Skeletal muscle cell (primary cell): ENCODE measurements at places on chromosomes 12 and 14.
A peak's percentile ranks its signal among the peaks of the same experiment; 100 is the strongest.

- no peak for DNase-seq
Observed at GRCh38 chr14:63982629-63983028, 129.8 kb downstream of the SYNE2 start.

DNA sequence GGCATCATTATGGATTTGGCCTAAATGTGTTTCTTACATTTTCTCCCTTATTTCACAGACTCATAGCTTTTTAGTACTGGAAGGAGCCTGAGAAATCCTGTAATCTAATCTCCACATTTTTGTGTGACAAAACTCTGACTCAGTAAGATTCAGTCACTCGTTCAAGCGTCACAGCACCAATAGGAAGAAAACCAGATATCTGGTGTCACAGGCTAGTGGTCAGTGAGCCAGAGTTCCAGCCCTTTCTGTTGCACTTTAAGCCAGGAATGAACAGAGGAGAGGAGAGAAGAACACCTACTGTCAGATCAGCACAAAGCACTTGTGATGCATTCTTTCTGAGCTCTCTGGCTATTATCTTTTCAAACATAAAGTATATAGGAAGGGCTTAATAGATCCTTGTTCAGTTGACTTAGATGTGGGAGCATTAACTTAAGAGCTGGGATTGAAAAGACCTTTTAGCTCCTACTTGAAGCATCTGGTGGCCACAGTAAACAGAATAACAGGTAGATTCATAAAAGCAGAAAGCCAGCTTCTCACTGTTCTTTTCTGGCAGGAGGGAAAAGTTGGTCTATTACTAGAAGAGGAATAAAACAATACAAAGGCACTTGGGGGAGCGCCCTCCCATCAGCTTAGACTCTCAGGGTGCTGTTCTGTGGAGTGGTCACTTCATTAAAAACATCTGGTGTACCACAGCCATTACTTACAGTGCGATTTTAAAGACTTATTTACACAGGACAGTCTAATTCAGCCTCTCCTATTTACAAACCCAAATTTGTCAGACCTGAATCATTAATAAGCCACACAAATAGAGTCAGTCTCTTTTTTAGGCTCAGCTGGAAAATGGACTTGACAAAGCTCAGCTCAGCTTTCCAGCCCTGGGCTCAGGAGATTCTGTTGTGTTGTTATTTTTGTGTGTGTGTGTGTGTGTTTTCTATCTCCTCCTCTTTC lies 12.2 kb upstream of the NID2 start:
- DNase-seq, result peak; percentile 67

DNA sequence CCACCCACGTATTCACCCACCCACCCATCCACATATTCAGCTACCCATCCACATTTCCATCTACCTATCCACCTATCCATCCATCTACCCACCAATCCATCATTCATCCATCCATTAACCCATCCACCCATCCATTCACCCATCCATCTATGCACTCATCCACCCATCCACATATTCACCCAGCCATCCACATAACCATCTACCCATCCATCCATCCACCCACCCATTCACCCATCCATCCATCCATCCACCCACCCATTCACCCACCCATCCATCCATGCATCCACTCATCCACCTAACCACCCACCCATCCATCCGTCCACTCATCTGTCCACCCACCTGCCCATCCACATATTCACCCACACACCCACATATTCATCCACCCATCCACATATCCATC lies 70.5 kb downstream of the LGMN start:
- DNase-seq, result no peak

GRCh38 chr14:98651037-98651436 lies 621.0 kb downstream of the BCL11B start:
- no peak for DNase-seq

DNA sequence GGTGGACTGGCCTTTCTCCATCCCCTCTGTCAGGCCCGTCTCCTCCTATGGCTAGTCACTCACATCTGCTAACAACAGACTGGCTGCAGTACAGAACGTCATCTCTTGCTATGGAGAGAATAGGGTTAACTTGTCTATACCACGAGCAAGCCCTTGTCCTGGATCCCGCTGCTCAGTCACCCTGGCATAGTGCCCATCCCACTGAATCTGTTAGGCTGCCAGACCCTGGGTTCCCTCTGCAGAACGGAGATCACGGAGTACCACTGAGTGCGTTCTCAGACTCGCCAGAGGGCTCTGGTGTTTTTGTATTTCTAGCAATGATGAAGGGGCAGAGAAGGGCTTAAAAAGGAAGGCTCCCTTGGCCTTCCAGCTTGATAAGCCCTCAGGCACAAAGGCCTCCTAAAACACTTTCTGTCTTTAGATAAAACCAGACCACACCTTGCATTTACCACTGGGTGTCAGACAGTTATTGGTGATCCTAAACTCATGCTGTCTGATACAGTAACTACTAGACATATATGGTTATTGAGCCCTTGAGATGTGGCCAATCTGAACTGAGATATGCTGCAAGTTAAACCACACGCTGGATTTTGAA lies 6.3 kb upstream of the NRIP2 start:
- DNase-seq, result no peak
